Prostate gland (tissue), 2 donors: ENCODE measurements at places on chromosomes 12 and 14. TPM values are rescaled to one million over a fixed set of nuclear protein-coding genes. Genes with fewer than 3 reads are reported as not detected.

RPS26 gene
- 1,659 TPM for total RNA-seq

ARHGEF25 gene
- total RNA-seq = 32.5 TPM

SLC6A15 gene
- total RNA-seq = not detected

CMTM5 gene
- total RNA-seq = not detected

KSR2 gene
- 1.0 TPM for total RNA-seq

KRT73 gene
- total RNA-seq = not detected

CLEC4A gene
- 1.1 TPM for total RNA-seq

SLC25A29 gene
- total RNA-seq = 169 TPM

DNA sequence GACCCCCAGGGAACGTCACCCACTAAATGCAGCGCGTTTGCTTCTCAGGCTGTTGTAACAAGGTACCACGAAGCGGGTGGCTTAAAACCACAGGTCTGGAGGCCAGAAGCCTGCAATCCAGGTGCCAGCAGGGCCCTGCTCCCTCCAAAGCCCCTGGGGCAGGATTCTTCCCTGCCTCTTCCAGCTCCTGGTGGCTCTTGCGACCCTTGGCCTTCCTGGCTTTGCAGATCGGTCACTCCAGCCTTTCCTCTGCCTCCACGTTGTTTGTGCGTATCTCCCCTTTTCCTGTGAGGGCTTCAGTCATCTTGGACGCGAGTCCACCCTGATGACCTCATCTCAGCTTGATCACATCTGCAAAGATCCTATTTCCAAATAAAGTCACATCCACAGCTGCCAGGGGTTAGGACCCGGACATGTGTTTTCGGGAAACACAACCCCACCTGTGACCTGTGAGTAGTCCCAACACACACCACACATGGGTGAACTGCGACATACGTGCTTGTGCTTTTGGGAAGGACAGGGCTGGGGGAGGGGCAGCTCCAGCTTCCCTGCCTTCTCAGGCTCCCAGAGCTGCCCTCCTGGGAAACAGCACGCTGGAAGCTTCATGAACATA, 114.5 kb upstream of the NCOR2 start:
- DNase-seq = no peak

- DNase-seq = no peak
These were observed 63.0 kb downstream of the GNS start for GRCh38 chr12:64696080-64696741.

DNA sequence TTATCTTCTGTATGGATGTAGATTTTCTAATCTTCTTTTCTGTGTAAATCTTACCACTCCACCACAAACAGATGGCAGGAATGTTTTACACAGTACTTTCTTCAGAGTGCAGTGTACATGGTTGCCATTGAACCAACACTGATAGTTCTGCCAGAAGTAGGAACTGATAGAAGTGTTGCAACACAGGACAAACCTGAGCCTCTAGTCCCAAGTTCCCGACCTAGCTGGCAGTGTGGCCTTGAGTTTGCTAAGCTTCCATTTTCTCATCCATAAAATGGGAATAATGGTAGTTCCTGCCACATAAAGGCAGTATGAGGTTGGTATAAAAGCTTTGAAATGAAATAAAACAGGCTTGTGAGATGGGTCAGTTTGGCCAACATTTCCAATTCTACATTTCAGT, 50.8 kb upstream of the SAV1 start:
- DNase-seq = no peak

- no peak for DNase-seq
These were observed 1.9 kb downstream of the FAM186A start for GRCh38 chr12:50394469-50395029.

GRCh38 chr12:124906606-124907261, 7.7 kb downstream of the UBC start:
- peak; percentile 96 for DNase-seq

DNA sequence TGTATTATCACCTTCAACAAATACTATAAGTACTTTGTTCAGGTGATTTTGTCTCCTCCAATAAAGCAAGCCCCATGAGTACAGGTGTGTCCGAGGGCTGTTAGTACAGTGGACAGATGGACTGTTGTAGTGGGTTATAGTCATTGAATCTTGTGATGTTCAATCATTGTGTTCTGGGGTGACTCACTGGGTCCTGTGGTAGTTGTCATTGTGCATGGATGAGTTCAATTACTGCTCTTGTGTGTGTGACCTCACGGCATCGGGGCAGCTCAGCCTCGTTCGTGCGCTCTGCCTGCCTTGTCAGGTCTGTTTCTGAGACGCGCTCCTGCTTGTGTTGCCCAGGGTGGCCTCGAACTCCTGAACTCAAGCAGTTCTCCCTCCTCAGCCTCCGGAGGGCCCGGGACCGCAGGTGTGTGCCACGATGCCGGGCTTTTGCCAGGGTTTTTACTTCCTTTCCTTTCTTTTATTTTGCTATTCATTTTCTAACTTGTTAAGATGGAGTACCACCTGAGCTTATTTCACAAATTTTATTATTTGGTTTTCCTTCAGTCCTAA, 72.2 kb downstream of the DDX51 start:
- DNase-seq = no peak

GRCh38 chr14:68039593-68039992, 220.0 kb downstream of the RAD51B start:
- DNase-seq = no peak

DNA sequence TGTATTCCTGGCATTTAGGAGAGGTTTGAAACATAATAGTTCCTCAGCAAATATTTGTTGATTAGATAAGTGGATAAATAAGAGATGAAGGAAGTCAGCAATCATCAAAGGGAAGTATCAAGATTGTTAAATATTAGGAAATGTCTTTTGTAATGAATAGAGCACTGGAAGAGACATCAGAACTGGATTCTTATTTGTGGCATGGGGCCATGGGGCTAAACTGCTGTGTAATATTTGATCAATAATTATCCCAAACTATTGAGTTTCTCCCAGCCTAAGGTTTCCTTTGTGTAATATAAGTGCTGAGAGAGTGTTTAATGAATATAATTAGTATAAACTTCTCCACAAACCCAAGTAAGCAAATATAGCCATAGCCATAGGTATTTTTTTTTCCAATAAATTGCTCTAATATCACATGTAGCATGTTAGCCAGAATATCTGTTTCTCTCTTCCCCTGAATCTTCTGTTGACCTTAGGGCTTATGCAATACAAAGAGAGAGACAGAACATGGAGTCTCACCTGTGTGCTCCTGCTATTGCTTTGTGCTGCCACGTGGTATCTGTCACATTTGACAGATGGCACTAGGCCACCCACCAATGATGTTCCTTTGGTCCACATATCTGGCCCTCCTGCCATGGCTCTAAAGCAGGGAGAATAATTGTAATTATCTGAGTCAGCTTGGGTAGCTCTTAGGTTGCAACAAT, 658.7 kb downstream of the SOX5 start:
- DNase-seq = no peak

DNA sequence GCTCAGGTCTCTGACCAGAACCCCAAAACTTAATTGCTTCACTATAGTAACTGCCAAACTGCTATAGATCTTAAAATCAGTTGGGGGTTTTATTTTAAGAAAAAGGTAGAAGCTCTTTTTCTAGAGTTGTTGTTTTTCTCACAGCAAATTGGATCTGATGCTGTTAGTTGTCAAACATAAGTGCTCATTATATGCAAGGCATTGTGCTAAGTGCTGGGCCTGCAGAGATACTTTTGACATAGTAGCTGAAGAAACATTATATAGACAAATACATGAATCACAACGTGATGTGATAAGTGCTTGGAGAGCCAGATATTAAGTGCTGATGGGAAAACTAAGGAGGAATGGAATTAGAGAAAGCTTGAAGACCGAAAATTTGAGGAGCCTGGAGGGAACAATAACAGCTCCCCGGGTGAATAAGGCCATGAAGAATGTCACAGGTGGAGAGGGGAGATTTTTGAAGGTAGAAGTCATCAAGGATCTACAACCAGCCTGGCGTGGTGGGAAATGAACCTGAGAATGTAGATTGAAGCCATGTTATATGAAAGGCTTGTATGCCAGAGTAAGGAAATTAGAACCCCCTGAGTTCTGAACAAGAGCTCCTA, 126.5 kb downstream of the DYRK2 start:
- DNase-seq = no peak

DNA sequence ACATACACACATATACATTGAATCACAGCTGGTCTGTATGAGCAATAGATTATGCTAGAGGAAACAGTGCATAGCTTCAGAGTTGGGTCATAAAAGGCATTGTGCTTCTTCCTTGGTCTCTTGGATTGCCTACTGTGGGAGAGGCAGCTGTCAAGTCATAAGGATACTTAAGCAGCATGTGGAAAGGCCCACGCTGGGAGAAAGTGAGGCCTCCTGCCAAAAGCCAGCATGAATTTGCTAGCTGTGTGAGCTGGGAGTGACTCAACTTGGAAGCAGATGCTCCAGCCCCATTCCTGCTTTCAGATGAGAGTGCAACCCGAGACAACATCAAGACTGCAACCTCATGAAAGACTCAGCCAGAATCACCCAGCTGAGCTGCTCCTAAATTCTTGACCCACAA, 311.9 kb upstream of the TBX3 start:
- no peak for DNase-seq

DNA sequence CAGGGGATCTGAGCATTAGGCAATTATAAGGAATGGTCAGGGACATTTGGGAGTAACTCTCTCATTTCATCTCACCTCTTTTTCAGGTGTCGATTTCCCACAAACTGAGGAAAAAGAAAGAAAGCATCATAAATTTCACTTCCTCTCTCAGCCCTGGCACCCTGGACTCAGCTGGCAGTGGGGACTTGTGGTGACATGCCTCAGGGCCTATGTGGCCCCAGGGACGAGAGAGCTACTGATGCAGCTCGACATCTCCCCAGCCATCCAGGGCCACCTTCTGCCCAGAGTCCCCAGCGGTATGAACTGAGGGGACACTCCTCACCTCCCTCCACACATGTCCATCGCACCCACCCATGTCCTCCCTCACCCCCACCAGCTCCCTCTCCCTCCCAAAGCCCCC, 11.7 kb downstream of the TNFRSF1A start:
- DNase-seq = no peak

DNA sequence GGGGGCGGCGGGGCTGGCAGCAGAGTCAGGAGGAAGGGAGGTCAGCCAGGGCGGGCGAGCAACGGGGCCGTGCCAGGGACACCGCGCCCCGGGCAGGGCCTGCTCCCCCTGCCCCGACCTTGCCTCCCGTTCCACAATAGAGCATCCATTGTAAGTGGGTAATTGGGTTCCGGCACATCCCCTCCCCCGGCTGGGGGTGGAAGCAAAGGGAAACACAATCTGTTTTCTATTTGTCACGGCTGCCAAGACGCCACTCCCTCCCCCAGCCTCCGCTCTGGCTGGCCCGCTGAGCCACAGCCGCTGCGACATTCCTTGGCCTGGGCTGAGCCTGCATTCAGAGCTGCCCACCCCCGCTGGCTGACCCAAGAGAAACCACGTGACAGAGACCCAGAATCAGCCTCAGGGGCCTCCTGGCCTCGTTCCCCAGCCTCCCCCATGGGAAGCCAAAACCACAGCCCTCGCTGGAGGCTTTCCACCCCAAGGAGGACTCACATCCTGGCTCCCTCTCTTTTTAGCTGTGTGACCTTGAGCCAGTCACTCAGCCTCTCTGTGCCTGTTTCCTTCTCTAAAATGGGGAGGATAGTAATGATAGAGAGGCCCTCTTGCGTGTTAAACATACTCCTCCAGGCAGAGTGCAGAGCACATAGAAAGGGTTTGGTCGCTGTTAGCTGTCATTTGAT, 117.6 kb downstream of the SCARB1 start:
- peak; percentile 92 for DNase-seq

GRCh38 chr12:24850496-24850895, 98.4 kb downstream of the BCAT1 start:
- DNase-seq = no peak

DNA sequence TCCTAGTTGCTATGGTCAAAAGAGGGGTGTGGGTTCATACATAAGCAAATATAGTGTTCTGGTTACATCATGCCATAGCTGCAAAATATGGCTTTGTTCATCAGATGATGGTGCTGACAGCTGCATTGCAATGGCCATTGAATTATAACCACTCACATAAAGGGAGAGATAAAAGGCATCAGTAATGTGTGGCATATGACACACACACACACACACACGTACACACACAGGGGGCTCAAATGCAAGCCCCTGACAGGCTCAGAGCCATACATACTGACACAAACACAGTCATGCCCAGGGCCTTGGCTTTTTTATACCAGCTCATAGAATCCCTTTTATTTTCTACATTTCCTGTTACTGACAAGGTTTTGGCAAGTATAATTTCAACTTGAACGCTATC, 698.9 kb downstream of the BCL11B start:
- DNase-seq = no peak

GRCh38 chr12:129873111-129873832, 30.6 kb downstream of the TMEM132D start:
- DNase-seq = no peak

GRCh38 chr12:113996026-113996425, 29.9 kb upstream of the RBM19 start:
- DNase-seq = no peak

DNA sequence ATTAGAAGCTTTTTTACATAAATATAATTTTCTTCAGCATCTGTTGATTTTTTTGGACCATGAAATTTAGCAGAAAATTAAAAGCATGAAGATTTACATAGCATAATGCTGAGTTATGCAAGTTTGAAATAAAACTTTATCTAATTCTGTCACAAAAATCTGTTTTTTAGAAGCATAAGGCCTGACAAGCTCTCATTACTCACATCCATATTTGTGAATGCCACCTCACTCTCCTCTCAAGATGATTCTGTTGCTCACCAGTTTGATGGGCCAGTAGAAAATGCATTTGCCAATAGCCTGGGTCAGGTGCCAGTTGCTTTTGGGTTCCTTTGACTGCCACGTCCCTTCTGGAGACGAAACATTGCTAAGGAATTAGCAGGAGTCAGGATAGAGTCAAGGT, 181.5 kb upstream of the ATP2B1 start:
- no peak for DNase-seq

DNA sequence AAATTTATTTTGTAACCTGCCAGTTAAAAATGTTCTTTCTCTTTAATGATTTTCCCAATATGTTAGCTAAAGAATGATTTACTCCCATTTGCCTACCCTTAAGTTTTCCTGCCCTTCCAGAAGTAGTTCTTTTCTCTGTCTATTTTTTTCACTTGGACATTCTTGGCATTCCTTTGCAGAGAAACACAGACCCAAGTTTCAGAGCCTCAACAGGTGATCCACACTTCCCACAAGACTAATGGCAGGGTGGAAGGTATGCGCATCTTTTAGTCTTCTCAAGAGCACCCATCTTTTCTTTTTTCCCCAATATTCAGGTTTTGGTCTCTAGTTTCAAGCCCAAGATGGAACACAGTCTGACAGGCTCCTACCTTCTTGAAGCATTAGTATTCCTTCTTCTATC, 420.7 kb downstream of the ADAMTS20 start:
- no peak for DNase-seq

DNA sequence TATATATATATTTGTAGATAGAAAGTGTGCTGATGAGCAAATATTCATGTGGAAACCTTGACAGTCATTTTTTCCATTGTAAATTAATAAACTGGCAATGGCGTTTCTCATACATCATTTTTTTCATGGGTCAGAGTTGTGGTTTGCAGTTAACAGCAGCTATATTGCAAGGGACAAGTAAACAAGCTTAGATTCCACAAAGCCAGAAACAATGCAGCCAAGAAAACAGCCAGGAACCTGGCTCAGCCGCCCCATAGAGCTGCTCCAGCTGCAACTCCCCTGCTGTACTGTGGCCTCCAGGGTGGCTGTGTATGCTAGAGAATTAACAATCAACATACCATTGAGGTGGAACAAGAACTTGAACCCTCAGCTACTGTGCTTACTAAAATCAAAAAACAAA, 298.2 kb downstream of the TMEM132D start:
- no peak for DNase-seq

GRCh38 chr12:4244868-4245267, 28.7 kb upstream of the CCND2 start:
- DNase-seq = no peak
